ENCODE measurements at places on chromosomes 2 and 18.

DNA sequence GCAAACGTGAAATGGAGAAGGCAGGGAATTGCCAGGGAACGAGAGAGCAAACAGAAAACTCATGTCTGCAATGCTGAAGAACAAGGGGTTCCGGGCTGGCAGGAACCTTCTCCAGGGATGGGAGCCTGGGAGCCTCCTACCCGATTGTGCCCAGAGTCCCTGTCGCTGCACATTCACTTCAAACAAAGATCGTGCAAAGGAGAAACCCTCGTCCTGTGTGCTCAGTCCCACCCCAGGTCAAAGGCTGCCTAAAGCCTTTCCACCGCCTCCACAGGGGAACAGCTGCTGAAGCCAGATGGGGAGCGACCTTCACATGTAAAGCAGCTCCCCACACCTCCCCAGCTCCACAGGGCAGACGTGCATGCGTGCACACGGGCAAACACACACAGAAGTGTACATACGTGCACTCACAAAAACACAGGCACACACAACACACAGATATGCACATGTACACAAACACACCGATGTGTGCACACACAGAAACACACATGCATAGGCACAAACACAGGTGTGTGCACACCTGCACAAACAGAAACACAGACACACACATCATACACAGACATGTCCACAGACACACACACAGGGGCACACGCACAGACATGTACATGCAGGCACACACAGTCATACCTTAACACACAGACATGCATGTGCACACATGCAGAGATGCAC is 460.1 kb upstream of the SALL3 start:
- no peak for DNase-seq

- no peak for DNase-seq
Measured at GRCh38 chr2:23399674-23400261, 14.8 kb downstream of the KLHL29 start.

DNA sequence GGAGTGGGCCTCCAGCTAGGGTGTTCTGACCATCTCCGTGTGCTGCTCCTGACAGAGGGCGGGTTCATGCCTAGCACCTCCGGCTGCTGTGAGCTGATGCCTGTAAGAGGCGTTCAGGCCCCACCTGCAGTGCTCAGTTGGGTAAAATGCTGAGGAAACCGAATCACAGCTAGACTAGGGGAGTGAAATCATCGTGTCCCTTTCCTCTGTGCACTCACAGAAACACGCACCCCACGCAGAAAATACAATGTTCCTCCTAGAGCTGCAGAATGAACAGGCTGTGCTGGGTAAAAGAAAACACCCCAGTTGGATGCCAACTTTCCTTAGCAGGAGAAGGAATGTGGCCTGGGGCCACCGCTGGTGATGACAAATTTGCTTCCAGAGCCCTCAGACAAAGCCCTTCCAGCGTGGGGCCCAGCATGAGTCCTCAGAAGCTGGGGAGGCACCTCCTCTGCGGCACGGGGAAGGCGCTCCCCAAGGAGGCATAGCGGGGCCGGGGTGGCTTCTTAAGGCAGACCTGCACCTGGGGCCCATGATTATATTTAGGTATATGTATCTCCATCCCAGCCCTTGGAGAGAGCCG is 16.3 kb upstream of the ARHGEF4 start:
- DNase-seq: no peak

- no peak for DNase-seq
Measured at GRCh38 chr2:48482769-48483168, 47.2 kb upstream of the STON1 start.

DNA sequence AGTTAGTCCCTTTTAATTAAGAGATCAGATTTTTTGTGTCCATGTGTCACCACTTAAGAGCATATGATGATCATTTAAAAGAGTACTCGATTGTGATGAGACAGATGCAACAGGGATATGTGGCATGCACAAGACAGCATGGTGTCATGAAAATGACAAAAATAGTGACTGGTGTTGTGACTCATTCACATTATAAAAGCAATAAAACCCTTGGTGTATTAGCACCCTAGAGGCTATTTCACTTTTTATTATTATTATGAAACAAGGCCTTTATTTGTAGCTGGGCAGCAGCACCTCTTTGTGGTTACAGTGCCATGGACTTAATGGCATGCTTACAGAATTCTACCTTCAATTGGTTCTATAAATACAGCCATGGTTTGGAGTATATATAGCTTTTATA is 1296.0 kb upstream of the ZEB2 start:
- no peak for DNase-seq

- DNase-seq: no peak
Measured at GRCh38 chr2:101737478-101738255, 40.2 kb downstream of the MAP4K4 start.

- no peak for DNase-seq
Measured at GRCh38 chr2:122627388-122627787, 871.9 kb downstream of the TSN start.

DNA sequence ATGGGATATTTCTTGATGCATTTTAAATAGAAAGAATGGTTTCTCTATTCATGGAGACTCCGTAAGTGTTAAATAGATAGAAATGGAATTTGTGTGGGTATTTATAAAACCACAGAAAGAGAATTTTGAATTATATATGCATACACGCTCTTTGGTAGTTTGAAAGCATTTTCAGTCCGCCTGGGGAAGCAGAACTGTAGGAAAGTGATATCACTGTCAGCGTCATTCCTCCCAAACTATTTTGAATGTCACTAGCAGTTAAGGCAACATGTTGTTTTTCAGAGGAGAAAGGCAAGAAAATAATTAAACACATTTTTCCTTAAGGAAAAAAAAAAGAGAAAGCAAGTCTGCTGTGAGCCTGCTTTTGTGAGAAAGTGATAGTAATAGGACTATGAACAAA is 8.7 kb upstream of the ERMN start:
- peak; percentile 20 for DNase-seq

DNA sequence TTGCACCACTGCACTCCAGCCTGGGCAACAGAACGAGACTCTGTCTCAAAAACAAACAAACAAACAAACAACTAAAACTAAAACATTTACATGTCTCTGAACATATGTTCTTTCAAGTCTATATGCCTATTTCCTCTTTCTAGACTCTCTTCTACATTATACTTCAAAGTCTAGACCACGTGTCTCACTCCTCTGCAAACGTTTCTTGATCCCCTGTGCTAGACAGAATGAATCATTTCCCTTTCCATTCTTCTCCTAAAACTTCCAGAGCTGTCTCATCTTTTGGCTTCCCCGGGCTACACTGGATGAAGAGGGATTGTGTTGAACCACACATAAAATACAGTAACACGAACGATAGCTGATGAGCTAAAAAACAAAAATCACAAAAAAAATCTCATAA is 67.1 kb downstream of the BAZ2B start:
- DNase-seq: no peak

DNA sequence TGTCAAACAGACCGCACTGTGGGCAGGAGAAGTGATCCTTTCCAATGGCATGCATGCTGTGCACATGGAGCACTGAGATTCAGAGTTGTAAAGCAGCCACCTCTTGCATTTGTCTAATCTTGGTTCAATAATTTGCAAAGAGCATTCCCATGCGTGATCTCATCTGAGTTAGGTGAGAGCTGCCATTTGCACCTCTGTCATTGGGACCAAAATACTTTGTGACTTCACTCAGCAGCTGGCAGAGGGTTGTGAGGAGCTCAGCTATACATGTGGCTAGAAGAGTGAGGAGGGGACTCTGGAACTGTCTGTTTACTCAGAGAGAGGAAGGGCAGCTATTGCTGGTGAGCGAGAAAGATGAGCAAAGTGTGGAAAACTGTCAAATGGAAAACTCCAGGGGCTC is 265.1 kb upstream of the TNP1 start:
- no peak for DNase-seq

- DNase-seq: peak; percentile 23
Measured at GRCh38 chr2:138090330-138090729, 126.1 kb downstream of the HNMT start.

- DNase-seq: peak; percentile 15
Measured at GRCh38 chr18:9820127-9820526, 65.6 kb upstream of the TXNDC2 start.

DNA sequence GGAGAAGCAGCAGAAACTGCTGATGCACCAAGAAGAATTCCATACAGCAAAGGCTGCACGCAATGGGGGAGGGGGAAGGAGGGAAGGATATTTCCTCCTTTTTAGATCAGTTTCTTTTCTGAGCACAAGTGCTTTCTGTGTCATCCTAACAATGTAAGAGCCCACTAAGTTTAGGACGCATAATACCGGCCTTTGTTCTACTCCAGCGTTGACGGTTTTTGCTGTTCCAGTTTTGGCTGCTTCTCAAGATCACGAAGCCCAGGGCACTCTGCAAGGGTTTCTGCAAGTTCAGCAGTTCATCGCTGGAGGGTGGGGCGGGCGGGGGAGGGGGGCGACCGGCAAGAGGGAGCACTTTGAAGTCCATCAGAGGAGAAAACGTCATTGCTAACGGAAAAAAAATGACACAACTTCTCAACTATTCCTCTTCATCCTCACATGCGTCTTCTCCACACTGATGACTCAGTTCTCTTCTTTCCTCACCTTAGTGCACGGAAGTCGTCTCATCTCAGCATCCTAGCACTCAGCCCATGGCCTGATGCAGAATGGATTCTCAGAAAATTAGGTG is 8.7 kb downstream of the FAM178B start:
- DNase-seq: peak; percentile 34

GRCh38 chr2:238868067-238868524 is 20.2 kb downstream of the TWIST2 start:
- DNase-seq: no peak

DNA sequence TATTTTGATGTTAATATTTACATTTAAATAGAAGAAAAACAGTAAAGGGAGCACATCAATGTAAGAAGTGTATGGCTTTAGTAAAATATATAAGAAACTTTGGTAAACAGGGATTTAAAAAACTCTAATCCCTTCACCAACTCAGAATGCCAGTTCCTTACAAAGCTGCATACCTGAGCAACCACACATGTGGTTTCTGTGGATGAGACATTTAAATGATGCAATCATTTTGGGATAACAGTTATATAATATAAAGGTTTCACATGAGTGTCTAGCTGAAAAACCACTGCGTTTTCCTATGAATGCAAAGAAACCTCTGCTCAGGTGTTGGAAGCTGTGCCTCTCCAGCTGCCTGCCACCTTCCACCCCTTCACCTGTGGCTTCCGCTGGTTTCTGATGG is 209.1 kb upstream of the REV1 start:
- no peak for DNase-seq

GRCh38 chr18:79530821-79531220 is 135.1 kb downstream of the NFATC1 start:
- DNase-seq: no peak

GRCh38 chr18:25103468-25104155 is 248.4 kb downstream of the ZNF521 start:
- no peak for DNase-seq

- DNase-seq: no peak
Measured at GRCh38 chr2:239881561-239882320, 143.4 kb downstream of the NDUFA10 start.

GRCh38 chr2:236747426-236747825 is 177.8 kb downstream of the ACKR3 start:
- no peak for DNase-seq

- DNase-seq: peak; percentile 97
Measured at GRCh38 chr2:10043906-10044601, 704 bp downstream of the KLF11 start.

DNA sequence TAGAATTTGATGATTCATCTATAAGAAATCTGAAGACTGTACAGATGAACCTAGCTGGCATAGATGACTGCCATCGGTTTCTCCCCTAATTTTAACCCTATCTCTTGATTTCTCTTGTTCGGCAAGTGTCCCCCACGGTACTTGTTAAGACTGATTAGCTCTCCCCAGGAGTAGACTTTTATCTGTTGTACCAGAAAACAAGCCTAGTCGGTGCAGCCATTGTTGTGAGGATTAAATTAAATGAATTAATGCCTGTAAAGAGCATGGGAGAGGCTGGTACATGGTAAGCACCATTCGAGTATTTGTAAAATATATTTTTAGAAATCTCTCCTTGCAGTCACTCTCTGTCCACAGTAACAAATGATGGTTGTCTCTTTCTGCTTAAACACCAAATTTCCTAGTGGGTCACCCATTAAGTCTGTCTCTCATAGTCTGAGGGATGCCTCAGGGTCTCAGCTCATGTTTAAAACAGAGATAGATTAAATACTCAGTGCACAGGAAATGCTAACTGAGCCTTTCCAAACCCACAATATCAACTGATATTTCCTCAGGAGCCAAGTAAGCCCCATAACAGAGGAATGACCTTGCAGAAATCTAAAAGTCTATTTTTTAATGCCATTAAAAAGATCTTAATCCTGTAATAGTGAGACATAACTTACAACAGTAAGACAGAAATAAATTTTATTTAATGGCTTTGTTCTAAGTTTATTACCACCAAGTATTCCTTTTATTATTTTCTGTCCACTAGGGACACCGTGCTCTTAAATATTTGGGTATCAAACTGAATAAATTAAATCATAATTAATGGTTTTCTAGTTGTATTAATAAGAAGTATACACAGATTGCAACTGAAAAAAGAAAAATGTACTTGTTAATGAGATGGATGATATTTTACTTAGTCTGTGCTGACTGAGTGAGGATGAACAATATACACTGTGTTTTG is 2.9 kb upstream of the B4GALT6 start:
- DNase-seq: no peak

- no peak for DNase-seq
Measured at GRCh38 chr2:207805566-207806226, 36.0 kb upstream of the FZD5 start.

GRCh38 chr18:44859751-44860439 is 179.2 kb downstream of the SETBP1 start:
- no peak for DNase-seq

DNA sequence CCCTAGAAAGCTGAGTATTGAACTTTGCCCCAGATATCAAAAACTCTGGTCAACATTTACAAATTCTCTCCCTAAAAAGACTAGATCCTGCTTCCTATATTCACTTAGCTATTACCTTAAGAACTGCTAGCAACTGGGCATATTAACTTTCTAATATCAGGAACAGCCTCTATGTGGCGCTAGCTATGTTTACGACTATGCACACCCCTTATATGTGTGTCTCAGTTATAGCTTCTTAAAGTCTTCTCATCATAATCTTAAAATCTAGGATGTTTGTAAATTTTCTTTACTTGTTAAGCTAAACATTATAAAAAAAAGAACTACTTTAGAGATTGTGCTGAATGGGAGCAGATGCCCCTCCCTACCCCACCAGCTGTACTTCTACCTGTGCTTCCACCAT is 1.7 kb upstream of the STAMBP start:
- no peak for DNase-seq

GRCh38 chr18:8946066-8946838 is 156.2 kb upstream of the NDUFV2 start:
- DNase-seq: no peak

DNA sequence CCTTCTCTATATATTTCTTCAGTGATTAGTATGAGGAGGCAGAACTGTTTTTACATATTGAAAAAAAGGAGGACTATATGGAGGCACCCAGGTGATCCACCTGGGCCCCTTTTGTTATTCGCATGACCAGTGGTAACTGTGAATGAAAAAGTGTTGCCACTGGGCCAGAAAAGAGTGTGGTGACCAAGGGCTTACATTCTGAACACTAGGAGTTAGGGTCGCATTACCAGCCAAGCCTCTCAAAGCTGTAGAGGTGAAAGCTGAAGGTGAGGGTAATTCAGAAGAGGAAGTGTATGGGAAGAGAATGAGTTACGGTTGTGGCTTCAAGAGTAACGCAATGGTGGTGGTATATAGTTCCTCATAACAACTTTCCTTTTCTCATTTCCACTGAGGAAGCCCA is 487.6 kb downstream of the TMEM182 start:
- no peak for DNase-seq

GRCh38 chr2:195861821-195862220 is 204.8 kb downstream of the SLC39A10 start:
- DNase-seq: no peak

- no peak for DNase-seq
Measured at GRCh38 chr18:37460604-37461003, 105.0 kb downstream of the CELF4 start.

GRCh38 chr2:112924821-112925220 is 13.9 kb downstream of the IL37 start:
- DNase-seq: no peak

Measured in HAP-1 (cell line).